ENCODE measurements at places on chromosomes 2 and 18.

DNA sequence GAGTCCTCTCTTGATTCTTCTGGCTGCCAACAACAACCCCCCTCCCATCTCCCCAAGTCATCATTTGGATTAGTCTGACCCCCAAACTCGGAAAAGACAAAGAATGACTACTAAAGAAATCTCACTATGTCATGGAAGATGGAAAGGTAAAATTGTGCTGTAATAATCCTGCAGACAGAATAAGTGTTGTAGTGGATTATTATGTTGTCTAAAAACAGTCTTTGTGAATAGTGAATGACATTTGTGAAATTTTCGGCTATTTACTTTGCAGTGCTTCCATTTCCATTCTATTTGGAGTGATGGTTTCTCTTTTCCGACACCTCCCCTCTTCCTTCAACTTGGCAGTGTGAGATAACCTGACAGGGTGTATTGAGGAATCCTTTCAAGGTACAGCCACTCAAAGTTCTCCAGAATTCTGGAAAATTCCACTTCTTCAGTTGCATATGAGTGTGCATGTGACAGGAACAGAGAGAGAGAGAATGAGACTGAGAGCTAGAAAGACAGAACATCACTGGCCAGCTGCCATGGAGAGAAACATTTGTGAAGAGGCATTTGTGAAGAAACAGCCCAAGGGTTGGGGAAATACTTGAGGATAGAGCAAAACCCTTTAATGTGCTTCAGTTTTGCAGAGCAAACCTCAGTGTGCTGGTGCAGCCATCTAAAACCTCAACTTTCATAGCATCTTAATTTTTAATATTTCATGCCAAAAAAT lies 141.9 kb upstream of the DLX2 start:
- no peak for DNase-seq

GRCh38 chr18:8847900-8848299 lies 142.5 kb downstream of the MTCL1 start:
- DNase-seq = no peak

DNA sequence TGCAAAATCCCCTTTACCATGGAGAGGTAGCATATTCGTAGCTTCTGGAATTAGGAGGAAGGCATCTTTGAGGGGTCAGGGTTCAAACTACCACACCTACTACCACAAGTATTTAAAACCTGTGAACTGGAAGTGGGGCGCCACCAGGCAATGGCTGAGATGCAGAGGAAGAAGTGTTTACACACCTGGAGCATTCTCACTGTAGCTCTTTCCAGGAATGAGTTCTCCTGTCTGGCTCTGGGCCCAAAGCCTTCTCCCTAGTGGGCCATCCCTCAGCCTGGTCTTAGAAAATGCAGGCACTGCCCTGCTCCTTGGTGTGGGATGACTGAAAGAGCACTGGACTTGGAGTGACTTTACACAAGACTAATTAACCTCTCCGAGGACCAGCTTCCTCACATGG lies 30.7 kb upstream of the FOXI3 start:
- DNase-seq = no peak

DNA sequence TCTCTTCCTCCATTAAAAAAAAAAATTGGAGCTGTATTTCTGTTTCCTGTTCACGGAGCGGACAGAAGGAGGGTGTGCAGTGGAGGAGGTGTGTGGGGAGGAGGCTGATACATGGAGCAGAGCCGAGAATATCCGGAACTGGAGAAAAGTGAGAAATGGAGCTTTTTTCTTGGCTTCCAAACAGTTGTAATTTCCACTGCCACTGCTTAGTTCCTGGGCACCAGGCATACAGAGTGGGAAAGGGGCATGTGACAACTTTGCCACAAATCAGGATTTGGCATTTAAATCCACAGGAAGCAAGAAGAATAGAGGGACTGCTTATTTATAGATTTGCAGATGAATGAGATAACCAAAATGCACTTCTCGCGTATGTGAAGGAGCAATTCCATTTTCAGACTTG lies 71.2 kb downstream of the BCL11A start:
- DNase-seq = no peak

GRCh38 chr18:54506516-54507261 lies 84.4 kb upstream of the DYNAP start:
- no peak for DNase-seq

GRCh38 chr2:161273038-161273760 lies 35.0 kb upstream of the PSMD14 start:
- no peak for DNase-seq

DNA sequence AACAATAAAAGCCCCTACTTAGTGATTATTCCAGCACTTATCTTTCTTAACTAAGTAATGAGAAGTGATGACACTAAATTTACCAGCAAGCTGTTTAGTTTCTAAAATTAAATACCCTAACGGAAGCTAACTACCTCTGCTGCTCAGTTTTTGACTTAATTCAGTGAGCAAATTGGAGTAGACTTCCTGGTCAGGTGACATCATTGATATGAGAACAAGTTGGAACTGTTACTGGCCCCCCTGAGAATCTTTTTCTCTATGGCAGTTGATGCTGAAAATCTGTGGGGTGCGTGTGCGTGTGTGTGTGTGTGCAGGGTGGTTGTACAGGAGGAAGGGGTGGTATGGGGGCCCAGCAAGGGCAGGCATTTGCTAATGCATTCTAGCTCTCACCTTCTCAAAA lies 35.5 kb upstream of the BMP10 start:
- no peak for DNase-seq

DNA sequence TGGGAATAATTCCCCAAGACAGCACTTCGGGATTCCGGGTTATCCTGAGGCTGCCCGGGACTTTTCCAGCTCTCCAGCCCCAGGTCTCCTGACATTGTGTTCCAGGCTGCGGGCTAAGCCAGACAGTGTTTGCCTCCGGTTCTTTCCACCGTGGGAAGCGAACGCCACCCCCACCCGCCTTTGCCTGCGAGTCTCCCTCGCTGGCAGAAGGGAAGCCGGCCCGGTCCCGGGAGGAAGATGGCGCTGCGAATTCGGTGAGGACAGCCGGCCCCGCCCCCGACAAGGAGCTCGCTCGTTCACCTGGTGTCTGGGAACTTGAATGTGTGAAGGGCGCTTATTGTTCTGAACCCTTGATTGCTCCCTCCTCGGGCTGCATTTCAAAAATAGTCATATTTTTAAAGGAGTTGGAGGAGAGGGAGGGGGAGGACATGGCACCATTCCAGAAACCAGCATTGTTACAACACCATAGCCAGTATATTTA lies 2.9 kb downstream of the LRATD1 start:
- DNase-seq = peak; percentile 70

- no peak for DNase-seq
Measured at GRCh38 chr18:79962311-79962710, 2.1 kb upstream of the HSBP1L1 start.

- DNase-seq = no peak
Measured at GRCh38 chr2:54194761-54195750, 61.0 kb downstream of the TSPYL6 start.

DNA sequence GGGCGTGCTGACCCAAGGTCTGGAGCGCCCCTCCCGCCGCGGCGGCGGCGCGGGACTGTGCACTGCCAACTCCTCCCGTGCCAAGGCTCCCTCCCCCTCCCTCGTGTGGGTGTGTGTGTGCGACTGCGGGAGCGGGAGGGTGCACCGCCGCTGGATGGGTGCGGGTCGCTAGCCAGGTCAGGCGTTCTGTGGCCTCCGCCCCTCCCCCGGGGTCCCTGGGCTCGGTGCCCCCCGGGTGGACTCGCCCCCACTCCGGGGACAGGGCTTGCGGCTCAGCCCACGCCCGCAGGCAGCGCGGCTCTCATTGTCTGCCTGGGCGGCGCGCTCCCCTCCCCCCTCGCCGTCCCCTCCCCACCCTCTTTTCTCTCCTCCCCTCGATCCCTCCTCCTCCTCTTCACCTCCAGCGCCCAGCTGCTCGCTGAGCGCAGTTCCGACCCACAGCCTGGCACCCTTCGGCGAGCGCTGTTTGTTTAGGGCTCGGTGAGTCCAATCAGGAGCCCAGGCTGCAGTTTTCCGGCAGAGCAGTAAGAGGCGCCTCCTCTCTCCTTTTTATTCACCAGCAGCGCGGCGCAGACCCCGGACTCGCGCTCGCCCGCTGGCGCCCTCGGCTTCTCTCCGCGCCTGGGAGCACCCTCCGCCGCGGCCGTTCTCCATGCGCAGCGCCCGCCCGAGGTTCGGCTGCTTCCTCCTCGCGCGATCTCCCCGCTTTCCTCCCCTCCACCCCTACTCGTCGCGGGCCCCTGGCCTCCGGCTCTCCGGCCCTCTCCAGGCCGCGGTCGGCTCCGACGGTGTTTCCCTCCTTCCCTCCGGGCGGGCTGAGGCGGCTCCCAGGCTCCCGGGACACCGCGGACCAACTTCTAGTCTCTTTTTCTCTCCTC lies at the start of gene GATA6:
Gene GATA6 (plus strand): TSS at position 579 of the 878 bp plus-strand sequence. CDS start 1,556 bp downstream, outside the sequence.
- DNase-seq = peak; percentile 72

DNA sequence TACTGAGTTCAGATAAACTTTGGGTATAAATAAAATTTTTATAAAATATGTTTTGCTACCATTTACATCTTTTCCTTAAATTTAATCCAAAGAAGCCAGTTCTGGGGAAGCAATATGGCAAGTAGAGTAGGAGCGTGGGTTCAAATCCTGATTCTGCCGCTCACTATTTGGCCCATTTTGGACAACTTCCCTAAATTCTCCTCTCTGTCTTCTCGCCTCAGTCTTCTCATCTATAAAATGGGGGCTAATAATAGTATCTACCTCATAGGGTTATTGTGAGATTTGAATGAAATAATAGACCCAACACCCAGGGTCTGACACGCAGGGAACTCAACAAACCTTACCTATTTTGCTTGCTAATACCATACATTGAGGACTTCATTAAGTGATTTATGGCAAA lies 59.7 kb downstream of the ACTR2 start:
- no peak for DNase-seq

- DNase-seq = no peak
Measured at GRCh38 chr18:45566025-45566740, 49.1 kb upstream of the SLC14A2 start.

- no peak for DNase-seq
Measured at GRCh38 chr18:46429649-46430224, 227.3 kb downstream of the LOXHD1 start.

- no peak for DNase-seq
Measured at GRCh38 chr2:220455351-220455990, 828.0 kb downstream of the SLC4A3 start.

GRCh38 chr2:96089356-96090195 lies 26.8 kb downstream of the ADRA2B start:
- DNase-seq = no peak
